Thoracic aorta (tissue), 2 donors: ENCODE measurements at places on chromosomes 4 and X.

DNA sequence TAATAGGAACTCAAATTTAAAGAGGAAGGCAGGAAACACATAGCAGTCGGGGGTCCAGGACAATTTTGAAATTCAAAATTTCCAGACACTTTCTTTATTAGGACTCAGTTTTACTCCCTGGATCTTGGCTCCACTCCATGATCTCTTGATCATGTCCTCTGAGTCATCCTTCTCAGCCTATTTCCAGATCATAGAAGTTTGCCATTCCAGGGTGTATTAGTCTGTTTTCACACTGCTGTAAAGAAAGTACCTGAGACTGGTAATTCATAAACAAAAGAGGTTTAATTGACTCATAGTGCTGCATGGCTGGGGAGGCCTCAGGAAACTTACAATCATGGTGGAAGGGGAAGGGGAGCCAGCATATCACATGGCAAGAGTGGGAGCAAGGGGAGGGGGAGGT, 564.7 kb upstream of the ACTRT1 start:
- H3K27me3 ChIP-seq: no peaks in the 10 kb centered on the region
- no peak overlapping the region for H3K27ac ChIP-seq
- no peaks in the 10 kb centered on the region for H3K4me1 ChIP-seq

DNA sequence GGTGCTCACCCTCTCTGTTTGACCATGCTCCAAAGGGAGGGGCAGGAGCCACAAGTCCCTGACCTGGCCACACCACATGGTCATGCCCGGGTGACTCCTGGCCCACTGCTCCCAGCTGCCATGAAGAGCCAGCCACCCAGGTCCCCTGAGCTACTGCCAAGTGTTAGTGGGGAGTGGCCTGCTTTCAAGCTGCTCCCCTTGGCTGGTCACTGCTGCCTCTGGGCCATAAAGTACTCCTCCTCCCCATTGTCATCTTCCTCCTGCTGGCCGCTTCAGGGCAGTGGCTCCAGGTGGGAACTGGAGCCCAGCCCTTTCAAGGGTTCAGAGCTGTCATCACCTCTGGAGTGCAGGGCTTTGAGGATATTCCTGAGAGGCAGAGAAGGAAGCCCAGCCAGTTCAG, 27.3 kb upstream of the RBBP7 start:
- H3K27me3 ChIP-seq: no peaks in the 10 kb centered on the region
- DNase-seq: no peak
- no peak overlapping the region for H3K4me3 ChIP-seq
- no peaks in the 10 kb centered on the region for H3K4me1 ChIP-seq
- no peak overlapping the region for H3K27ac ChIP-seq

- no peaks in the 10 kb centered on the region for H3K27me3 ChIP-seq
- no peaks in the 10 kb centered on the region for H3K36me3 ChIP-seq
- H3K4me3 ChIP-seq: no peak overlapping the region
- H3K27ac ChIP-seq: no peak overlapping the region
- DNase-seq: no peak
Measured at GRCh38 chr4:171676555-171677215, 136.5 kb upstream of the GALNTL6 start.

- peaks cover 26% of the 10 kb centered on the region for H3K36me3 ChIP-seq
- no peaks in the 10 kb centered on the region for H3K27me3 ChIP-seq
- no peak overlapping the region for H3K27ac ChIP-seq
- no peak overlapping the region for H3K4me3 ChIP-seq
- no peak for DNase-seq
Measured at GRCh38 chr4:184413261-184414046, 60.9 kb downstream of the IRF2 start.

GRCh38 chrX:13520936-13521335, 48.5 kb upstream of the EGFL6 start:
- H3K27me3 ChIP-seq: no peaks in the 10 kb centered on the region
- peaks cover 32% of the 10 kb centered on the region for H3K4me1 ChIP-seq
- H3K4me3 ChIP-seq: no peak overlapping the region
- peak overlapping the region; percentile 69 for H3K27ac ChIP-seq
- DNase-seq: no peak
